Ecto neural progenitor cell (in vitro differentiated cells): ENCODE measurements at places on chromosomes 6 and 20.

GRCh38 chr6:53239526-53239925 lies 90.9 kb upstream of the GCM1 start:
- no peak for DNase-seq

DNA sequence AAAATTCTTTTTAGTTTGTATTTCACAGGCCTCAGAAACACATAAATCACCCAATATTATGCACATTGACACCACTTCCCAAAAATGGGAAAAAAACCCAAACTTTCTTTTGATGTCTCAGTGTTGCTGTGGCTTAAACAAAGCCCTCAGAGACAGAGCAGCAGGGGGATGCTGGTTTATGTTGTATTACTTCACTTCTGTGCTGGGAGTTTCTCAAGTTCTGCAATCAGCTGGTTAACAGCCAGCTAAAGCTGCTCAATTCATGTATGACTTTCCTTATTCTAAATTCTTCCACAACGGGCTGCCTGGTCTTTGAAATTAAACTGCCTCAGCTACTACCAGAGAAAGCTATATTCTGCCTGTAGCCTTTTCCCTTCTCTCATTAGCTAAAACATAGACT lies 5.6 kb downstream of the FILIP1 start:
- DNase-seq, result no peak

DNA sequence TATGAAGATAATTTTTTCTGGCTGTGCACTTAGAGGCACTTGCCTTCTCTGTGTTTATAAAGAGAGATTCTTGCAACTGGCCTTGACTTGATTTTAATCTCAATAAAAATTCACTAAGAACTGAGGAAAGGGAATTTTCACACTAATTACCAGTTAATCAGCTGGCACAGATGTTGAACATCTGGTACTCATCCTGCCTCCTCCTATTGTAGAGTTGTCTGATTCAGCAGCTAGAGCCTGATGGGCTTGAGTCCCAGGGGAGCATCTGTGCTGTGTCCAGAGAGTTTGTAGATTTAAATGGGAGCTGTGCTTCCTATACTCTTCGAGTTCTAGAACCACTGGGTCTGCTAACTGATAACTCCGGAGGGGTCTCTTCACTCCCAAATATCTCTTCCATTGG lies 284.4 kb upstream of the RNF24 start:
- DNase-seq, result no peak

DNA sequence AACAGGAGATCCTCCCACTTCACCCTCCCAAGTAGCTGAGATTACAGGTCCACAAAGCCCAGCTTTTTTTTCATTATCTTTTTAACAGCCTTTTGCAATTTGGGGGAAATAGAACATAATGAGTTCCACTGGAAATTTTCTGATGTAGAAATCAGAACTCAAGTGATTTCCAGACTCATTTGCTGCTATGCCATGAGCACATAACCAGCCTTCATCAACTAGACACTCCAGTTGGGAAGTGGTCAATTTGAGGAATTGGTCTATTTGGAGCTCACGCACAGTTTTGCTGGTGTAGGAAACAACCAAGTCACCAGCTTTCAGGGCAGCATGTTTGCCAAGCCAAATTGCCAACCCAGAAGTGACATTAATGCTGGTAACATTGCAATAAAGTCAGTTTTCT lies 86.7 kb downstream of the MAFB start:
- DNase-seq, result no peak

- DNase-seq, result no peak
Measured at GRCh38 chr6:160489091-160489490, 140.9 kb downstream of the SLC22A3 start.

GRCh38 chr20:9490161-9490560 lies 24.2 kb upstream of the LAMP5 start:
- DNase-seq, result no peak

- no peak for DNase-seq
Measured at GRCh38 chr6:44203955-44204354, 12.8 kb upstream of the MYMX start.

DNA sequence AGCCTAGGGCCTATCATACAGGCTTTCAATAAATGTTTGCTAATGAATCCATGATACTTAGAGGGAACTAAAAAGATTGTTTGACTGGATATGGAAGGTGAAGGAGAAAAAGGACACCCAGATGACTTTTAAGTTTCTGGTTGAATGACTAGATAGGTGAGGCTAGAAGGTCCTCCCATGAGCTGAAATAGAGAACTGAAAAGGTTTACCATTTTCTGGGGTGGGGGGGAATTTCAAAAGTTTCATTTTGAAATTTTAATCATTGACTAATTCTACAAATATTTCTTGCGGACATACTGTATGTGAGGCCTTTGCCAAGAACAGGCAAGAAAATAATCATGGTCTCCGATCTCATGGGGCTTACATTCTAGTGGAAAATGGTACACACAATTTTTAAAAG lies 17.9 kb upstream of the ZBTB2 start:
- DNase-seq, result no peak

DNA sequence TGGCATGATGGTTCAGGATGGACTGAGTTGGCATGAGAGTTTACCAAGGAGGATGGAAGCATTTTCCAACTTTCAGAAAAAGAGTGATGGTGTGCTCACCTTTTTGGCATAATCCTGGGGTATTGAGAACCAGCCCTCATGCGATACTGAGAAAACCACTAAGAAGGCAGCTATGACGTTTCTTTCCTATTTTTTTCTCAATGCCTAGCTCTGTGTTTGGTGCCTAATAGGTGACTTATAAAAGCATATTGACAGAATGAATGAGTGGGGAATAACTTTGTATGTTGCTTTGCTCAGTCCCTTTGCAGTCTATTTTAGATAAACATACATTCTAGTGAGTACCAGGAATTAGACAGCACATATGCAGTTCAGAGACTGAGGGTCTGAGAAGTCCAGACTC lies 816.3 kb downstream of the DHX35 start:
- no peak for DNase-seq

GRCh38 chr6:166809721-166810120 lies 146.6 kb downstream of the RNASET2 start:
- no peak for DNase-seq

- DNase-seq, result peak; percentile 48
Measured at GRCh38 chr6:157987788-157988699, 6.4 kb downstream of the SYNJ2 start.

GRCh38 chr20:40702504-40702903 lies 13.5 kb upstream of the MAFB start:
- no peak for DNase-seq

GRCh38 chr6:163147994-163148393 lies 266.5 kb upstream of the QKI start:
- DNase-seq, result no peak

DNA sequence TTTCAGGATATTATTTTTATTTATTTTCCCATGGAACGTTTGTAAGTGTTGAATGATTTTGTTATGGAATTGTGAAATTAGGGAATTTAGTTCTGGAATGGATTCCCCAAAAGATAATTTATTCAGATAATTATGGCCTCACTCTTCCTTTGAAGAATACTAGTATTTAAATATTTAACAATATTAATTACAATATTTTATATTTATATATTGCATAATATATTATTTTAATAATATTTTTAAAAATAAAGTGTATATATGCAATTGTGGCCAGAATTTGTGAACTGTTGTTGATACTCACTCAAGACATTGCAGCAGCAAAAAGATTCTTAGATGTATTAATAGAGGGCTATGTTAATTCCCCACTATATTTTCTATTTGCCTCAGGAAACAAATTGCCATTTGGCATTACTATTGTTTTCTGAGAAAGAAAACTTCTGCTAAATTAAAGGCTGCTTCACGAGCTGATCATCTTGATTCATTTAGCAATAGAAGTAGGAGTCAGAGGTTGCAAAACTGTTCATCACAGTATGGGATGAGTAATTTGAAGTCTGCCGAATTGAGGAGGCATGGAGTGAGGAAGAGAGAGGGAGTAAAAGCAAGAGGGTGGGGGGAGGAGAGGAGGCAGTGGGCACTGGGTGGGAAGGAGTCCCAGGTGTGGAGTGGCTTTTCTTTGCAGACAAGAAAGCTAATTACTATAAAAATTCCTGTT lies 729.2 kb downstream of the DHX35 start:
- DNase-seq, result no peak

GRCh38 chr6:4593951-4594350 lies 182.3 kb upstream of the CDYL start:
- no peak for DNase-seq

GRCh38 chr6:45265246-45265645 lies 62.9 kb upstream of the RUNX2 start:
- DNase-seq, result no peak

GRCh38 chr20:61555566-61555965 lies 303.5 kb downstream of the CDH4 start:
- no peak for DNase-seq

DNA sequence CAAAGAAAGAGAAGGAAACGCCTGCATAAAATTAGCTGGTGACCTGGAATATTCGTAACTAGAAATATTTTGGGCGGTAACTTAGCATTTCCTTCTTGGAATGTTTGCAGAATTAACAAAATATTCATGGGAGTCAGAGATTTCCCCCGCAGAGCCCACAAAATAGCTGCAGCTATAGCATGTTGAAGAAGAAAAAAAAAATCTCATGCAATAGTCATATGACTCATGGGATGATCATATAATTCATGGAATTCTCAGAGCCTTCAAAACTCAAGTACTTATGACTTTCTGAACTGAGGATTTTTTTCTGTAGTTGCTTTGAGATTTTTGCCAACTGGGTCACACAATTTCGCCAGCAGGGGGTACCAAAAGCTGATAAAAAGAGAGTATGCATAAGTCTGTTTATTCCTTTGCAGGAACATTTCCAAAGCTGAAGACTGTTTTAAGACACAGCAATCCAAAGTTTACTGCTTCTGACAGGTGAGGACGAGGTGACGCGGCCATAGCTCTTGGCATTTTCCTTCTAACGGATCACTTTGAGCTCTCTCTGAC lies 586.0 kb upstream of the CHD6 start:
- DNase-seq, result no peak

- no peak for DNase-seq
Measured at GRCh38 chr6:30264743-30265142, 51.5 kb upstream of the TRIM26 start.

GRCh38 chr6:83062225-83062624 lies 3.4 kb downstream of the UBE3D start:
- no peak for DNase-seq

- DNase-seq, result no peak
Measured at GRCh38 chr6:117505311-117505710, 22.8 kb downstream of the DCBLD1 start.

- no peak for DNase-seq
Measured at GRCh38 chr20:45325371-45325770, 17.3 kb upstream of the MATN4 start.

DNA sequence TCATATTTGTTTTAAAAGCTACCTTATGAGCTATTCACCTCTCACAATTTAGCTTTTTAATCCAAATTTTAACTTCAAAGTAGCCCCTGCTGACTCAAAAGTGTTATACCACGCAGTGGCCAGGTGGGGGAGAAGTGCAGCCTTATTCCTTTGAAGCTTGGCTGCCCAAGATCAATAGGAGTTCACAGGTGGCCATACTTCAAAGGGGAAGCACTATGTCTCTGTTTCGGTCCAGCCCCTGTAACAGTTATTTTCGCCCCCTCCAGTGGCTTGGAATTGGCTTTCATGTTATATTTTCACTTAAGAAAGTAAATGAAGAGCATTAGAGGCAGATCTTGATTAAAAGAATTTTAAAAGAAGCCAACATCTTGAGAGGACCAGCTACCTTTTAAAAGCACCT lies 608.4 kb downstream of the EPHA7 start:
- DNase-seq, result peak; percentile 64

GRCh38 chr6:71268735-71269437 lies 19.7 kb upstream of the OGFRL1 start:
- DNase-seq, result no peak

DNA sequence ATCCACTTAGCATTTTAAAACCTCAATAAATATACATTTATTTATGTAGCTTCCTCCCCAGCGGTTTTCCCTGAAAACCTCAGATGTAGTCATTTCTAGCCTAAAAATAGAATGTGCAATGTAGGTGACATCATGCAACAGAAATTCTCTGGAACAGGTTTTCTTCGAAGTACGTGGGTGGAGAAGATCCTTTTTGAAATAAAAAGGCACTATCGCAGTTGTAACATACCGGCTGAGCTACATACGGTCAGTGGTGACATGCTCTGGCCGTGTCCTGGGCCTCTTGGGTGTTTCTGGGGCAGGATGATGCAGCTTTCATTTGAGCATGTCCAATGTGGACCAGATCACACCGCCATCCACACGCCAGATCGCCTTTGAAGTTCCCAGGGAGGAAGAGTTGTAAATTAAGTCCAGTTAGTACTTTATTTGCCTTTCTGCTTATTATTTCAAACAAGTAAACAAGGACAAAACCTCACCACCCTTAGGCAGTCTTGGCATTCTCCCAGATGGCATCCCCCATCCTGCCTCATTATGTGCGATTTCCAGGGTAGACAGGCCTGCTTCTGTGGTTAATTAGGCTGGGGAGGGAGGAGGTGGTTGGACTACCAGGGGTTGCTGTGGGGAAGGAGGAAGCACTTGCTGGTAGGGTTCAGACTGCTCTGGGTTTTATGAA lies 109.5 kb upstream of the CLDN20 start:
- no peak for DNase-seq

- DNase-seq, result no peak
Measured at GRCh38 chr6:158175111-158175510, 7.0 kb downstream of the GTF2H5 start.

DNA sequence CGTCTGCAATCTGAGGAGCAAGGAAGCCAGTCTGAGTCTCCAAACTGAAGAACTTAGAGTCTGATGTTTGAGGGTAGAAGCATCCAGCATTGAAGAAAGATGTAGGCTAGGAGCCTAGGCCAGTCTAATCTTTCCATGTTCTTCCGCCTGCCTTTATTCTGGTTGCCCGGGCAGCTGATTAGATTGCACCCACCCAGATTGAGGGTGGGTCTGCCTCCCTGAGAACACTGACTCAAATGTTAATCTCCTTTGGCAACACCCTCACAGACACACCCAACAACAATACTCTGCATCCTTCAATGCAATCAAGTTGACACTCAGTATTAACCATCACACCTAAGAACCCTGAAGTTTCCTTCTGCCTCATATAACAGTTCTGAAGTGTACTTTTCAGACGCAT lies 350.1 kb downstream of the RFPL4B start:
- DNase-seq, result no peak

GRCh38 chr6:35503534-35503933 lies 6.7 kb upstream of the TEAD3 start:
- no peak for DNase-seq

DNA sequence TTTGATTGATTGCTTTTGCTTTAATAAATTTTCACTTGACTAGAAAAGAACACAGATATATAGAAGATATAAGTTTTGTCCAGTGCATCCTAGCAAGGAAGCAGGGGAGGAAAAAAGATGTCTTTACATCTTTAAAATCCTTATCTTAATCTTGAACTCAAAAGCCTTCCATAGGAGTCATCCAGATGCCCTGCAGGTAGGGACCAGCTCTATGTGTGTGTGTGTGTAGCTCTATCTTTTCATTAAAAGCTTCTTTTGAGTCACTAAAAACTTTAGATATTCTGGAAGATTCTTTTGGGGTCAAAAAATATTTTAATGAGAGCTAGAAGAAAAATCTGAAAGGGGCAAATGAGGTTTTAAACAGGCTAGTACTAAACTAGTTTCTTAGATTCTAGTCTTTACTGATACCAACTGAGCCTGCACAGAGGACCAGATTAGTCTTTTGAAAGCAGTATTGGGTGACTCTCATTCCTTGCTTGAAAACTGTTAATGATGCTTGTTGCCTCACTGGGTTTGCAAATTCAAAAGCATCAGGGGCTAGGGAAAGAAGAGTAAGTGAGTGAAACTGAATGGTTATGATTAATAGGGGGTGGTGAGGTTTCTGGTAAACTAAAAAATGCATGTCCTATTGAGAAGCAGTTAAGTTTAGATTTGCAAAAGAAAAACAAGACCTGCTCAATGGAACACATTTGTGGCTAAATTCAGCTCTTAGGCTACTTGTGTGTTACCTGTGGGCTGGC lies 40.6 kb upstream of the JAG1 start:
- DNase-seq, result no peak
